RPMI7951 (cell line): ENCODE measurements at places on chromosomes 7 and 10. TPM values are rescaled to one million over a fixed set of nuclear protein-coding genes. Genes with fewer than 3 reads are reported as not detected.

- no peak for DNase-seq
Observed at GRCh38 chr10:99673492-99673891, 14.2 kb downstream of the ENTPD7 start.

DNA sequence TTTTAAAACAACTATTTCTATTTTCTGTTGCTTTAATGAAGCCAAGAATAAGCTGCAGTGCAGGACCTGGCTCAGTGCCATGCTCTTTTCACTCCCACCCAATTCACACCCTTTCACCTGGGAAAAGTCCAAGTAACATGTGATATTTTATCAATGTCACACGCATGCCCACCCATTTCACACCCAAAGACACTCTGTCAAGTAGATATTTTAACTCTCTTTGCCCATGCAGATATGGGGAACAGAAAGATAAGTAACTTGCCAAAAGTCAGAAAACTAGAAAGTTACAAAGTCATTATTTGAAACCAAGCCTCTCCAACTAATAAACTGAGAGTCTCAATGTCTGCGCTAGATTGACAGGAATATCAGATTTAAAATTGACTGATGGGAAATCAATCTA, 706.7 kb upstream of the PHF14 start:
- DNase-seq = no peak

- DNase-seq = no peak
Observed at GRCh38 chr7:76060842-76061241, 12.9 kb downstream of the MDH2 start.

DNA sequence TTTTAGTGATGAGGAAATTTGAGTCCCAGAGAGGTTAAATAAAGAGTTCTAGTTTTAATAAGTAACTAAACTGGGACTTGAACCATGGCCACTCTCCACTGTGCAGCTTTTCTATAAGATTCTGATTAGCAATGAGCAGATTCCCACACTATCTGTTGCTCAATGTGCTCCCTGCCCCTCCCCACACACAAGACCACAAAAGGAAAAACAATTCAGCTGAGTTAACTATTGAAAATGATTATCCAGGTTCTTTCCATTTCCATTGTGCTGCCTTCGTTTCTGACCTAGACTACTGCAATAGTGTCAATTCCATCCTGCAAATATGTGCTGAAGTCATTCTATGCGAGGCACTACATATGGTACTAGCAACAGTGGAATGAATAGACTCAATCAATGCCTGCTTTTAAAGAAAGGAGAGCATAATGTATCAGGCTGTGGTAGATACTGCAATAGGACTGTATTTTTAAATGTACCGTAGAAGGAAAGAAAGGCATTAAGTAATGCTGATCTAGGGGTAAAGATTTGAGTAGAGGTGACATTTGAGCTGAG, 97.0 kb downstream of the SEMA3C start:
- DNase-seq = no peak

DNA sequence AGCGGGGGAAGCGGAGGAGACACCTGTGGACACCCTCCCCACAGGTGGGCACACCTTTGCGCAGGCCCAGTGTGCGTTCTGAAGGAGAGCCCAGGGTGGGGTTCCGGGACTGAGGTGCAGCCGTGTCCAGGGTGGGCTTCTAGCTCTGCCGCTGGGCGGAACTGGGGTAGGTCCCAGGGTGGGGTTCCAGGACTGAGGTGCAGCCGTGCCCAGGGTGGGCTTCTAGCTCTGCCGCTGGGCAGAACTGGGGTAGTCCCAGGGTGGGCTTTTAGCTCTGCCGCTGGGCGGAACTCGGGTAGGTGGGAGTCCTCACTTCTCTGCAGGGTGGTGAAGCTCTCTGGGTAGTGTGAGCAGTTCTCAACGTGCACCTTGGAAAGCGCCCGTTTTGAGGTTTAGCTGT, 78.7 kb downstream of the DNAJB6 start:
- no peak for DNase-seq

Gene SRRM3
- total RNA-seq = not detected in 2 replicates

DNA sequence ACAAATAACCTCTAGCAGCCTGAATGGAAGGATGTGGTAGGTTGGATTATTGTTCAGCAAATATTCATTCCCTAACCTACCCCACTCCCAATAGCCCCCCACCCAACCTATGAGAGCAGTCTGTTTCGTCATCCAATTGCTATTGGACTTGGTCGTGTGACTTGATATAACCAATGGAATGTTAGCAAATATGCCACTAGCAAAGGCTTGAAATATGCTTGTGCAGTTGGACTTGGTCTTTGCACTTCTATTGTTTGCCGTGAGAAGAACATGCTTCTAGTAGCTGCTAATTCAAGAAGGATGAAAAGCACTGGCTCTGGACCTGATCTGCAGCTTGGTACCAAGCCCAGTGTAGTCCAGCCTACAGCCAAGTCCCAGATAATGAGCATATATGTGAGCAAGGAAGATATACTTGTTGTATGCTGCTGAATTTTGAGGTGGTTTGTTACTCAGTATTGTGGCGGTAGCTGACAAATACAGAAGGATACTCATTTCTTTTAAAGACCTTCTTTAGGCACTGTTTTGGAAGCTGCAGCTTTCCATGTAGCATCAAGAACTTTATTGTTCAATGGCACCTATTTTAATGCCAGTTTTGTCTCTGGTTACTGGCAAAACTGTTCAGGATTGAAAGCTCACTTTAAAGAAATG, 180.4 kb downstream of the EXOC4 start:
- DNase-seq = no peak

DNA sequence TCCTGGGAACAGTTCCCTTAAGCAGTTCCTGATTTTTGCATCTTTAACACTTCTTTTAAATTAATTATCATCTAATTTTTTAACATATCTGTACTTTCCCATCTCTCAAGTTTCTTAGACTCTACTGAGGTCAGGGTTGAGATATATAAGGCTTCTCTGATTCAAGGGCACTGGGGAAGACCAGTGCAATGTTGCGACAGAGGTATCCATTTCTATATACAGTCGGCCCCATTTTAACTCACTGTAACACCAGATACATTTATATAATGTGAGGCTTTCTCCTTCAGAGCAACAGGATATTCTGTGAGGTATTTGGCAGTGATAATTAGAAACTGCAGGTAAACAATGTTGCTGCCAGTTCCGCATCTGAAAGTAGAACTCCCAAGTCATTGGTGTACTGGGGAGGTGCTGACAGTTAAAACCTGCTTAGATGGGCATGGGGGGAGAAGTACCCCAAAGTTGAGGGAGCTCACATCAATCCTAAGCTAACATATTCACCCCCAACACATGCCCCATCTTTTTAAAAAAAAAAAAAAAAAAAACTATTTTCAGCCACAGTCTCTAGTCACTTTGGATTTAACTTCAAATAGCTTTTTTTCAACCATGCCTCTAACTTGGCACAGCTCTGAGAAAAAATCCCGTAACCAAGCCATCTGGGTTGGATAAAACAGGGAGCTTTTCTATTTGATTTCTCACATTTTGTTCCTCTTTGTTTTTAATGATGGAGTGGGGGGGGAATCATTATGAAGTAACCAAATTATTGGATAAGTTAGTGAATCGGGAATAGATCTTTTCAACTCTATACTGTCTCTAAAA, 62.9 kb downstream of the REEP3 start:
- DNase-seq = no peak

Gene IRF5
- total RNA-seq = not detected in 2 replicates

DNA sequence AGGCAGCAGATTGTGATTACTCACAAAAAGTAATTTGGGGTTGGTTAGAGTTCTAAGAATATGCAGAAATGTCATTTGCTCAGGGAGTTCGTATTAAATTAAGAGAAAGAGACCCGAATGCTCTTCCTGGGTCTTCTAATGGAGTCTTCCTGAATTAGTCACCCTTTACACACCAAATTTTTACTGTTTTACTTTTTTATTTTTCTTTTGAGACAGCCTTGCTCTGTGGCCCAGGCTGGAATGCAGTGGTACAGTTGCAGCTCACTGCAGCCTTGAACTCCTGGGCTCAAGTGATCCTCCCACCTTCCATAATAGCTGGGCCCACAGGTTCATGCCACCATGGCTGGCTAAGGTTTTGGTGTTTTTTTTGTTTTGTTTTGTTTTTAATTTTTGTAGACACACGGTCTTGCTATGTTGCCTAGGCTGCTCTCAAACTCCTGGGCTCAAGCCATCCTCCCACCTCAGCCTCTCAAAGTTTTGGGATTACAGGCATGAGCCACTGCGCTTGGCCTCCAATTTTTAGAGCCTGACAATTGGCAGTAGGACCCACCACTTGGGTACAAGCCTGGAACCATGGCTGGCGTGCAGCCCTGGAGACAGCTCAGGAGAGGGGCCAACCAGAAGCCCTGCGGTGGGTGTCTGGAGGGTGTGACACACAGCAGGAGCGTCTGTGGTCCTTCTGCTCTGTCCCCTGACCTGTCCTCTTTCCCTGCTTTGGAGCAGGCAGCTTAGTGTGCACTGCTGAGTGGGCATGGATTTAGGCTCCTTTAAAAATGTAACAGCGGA, 16.4 kb upstream of the BHLHA15 start:
- DNase-seq = no peak

GRCh38 chr7:40300146-40300670, 165.4 kb downstream of the SUGCT start:
- DNase-seq = peak; percentile 42

GRCh38 chr7:137169282-137169698, 174.2 kb downstream of the PTN start:
- peak; percentile 86 for DNase-seq

Gene WIPF3
- not detected in 2 replicates for total RNA-seq

Gene KEL
- not detected in 2 replicates for total RNA-seq
